Activated CD4-positive, CD25-positive, alpha-beta regulatory T cell treated with anti-CD3 and anti-CD28 coated beads, Interleukin-2, amount 50 U/mL, for 16 hours (primary cell): ENCODE measurements at places on chromosomes 6 and 20.

DNA sequence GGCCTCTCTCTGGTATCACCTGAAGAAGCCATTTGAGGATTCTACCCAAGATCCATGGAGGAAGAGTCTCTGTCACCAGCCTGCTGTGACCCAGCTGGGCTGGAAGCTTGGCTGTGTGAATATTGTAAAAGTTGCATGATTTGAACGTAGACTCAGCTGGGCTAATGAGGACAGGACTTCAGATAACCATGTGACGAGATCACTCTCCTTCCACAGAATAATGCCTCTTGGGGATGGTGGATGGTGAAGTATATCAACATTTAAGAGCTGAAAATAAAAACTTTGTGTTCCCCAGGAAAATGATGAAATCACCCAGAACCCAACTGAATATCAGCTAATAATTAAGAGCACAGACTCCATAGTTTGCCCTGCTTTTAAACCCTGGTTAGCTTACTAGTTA, 427.9 kb downstream of the CD83 start:
- no peak for DNase-seq

DNA sequence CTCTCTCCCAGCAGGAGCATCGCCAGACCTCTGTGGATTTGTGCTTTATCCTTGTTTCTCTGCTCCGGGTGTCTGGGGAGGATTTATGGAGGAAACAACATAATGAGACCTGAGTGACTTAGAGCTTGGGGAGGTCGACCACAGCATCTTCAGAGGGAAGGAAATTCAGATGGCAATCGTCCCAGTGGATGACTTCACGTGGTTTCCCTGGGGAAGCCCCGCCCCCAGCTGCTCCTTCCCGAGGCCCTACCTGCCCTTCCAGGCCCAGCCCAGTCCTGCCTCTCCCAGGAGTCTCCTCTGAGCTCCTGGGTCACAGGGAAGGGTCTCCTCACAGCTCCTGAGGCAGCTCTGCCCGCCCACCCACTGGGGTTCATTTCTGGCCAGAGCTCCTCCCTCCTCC, 430.3 kb upstream of the SULF2 start:
- no peak for DNase-seq

GRCh38 chr20:50534567-50534966, 24.4 kb downstream of the PTPN1 start:
- no peak for DNase-seq

DNA sequence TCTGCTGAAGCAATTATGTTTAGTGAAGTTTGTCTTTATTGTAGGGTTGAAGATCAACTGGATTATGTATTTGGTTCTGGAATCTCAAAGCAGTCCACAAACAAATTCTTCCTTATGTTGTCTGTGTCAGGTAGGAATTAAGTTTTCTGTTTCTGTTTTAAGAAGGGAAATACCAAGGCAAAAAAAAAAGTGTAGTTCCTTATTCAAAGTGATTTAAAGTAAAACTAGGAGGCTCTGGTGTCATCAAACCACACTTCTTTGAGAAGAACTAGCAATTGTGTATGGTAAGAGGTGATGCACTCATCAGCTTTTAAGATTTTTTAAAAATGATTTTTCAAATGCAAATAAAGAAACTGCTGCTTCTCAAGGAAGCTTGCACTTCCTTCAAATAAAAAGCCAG, 1.9 kb downstream of the FAM135A start:
- DNase-seq, result no peak

DNA sequence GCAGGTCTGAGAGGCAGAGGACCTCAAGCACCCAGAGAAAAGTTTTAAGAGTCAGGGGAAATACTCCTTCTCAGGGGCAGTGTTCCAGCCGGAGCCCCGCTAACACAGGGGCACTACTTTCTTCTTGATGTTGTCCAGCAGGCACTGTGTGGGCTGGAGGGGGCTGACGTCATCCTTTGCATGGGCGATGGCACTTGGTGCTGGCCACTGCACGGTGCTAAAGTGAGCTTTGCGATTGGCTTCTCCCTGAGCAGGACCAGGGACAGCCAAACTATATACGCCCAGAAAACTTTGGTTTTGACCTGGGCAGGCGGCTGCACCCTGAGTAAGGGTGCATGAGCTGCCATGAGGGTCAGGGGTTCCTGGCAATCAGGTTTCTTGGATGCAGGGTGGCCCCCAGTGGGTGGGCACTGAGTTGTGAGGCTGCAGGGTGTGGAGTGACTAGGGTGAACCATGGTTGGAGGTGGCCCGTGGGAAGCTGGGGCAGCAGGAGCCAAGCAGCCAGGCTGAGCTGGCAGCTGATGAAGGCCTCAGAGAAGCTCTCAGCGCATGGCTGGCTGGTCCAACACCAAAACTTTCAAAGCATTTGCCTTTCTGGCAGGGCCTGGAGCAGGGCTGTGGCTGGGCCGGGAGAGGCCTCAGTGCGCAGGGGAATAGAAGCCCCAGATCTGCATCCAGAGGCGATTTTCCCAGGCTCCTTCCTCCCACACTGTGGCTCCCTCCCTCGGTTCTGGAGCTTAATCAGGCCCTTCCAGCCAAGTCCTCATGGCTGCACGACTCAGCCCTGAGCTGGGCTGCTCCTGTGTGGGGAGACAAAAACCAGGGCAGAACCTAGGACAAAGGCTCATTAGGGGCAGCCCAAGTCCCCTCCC, 18.3 kb downstream of the MRPS18A start:
- DNase-seq, result no peak

DNA sequence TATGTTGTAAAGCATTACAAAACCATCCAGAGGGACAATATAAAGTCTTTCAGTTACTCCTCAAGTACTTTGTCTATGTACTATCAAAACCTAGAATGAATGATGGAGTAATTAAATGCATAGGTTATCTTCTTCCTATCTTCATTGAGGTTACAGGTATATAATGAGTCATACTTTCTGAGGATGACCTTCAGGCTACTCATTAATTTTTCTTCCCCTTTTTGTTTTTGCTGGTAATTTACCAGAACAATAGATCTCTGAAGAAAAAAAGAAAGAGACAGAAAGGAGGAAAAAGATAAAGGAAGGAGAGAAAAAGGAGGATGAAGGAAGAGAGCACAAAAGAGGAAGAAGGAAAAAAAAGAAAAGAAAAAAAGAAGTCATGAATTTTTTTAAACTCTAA, 398.4 kb downstream of the TBC1D32 start:
- DNase-seq, result no peak

GRCh38 chr6:10522929-10523573, 1.9 kb downstream of the GCNT2 start:
- no peak for DNase-seq

DNA sequence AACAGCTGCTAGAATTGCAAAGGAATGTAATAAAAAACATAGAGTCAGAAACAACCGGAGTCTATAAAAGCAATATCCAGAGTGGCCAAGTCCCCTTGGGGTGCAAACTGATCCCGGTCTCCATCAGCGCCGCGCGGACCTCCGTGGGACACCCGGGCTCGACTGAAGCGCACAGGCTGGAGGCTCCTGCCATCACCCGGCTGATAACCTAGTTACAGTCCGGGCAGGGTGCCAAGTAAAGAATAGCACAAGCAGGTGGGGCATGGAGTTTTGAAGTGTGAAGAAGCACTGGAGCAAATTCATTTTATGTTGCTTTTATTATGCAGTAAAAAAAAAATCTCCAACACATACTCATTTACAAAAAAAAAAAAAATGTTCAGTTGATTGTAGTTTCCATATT, 205.1 kb upstream of the GMDS start:
- no peak for DNase-seq
